ENCODE measurements at places on chromosomes 7 and 10.
A peak's percentile ranks its signal among the peaks of the same experiment; 100 is the strongest.

DNA sequence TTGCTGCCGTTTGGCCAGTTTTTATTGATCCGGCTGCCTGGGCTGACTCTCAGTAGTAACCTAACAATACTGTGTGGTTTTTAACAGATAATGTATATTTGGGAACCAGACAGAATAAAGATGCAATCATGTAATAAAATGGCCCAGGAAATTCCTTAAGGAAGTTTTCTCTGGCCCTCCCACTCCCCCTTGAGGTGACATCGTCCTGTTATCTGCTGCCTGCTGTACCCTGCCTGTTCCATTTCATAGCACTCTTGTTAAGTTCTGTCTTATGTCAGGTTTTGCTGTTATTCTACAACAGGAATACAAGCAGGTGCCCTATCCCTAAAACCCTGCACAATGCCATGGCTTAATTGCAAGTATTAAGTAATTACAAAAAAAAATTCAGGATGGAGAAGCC lies 12.5 kb downstream of the ITGB8 start:
- DNase-seq = no peak

GRCh38 chr7:39317896-39318295 lies 248.3 kb upstream of the YAE1 start:
- no peak for DNase-seq

DNA sequence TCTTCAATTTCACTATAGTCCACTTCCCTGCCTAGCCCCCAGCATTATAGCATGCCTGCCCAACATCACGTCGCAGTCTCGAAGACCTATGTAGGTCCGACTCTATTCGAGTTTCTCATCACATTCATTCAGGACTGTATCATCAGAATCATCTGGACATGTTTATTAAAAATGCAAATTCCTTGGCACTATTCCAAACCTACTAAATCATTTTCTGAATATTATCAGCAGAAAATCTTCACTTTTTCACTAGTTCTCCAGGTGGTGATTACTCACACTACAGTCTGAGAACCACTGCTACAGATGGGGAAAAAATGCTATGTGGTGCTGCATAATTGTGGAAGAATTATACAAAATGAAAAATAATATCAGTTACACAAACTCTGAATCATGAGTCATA lies 29.3 kb upstream of the ETV1 start:
- DNase-seq = no peak

DNA sequence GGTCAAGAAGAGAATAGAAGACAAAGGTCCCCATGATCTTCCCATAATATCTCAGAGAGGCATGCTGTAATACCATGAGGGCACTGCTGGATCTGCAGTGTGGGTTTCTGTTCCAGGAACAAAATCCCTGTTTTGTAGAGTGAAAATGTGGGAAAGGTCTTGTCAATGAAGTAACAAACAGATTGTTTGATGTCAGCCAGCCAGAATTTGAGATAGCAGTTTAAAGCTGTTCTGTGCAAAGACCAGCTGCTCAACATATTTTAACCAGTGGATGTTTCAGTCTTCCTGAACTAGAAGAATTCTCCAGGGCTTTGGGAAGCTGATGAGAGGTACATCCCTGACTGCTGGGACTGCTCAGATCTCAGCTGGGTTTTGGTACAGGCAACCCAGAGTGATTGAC lies 1012.5 kb downstream of the DNAJB9 start:
- DNase-seq = no peak

DNA sequence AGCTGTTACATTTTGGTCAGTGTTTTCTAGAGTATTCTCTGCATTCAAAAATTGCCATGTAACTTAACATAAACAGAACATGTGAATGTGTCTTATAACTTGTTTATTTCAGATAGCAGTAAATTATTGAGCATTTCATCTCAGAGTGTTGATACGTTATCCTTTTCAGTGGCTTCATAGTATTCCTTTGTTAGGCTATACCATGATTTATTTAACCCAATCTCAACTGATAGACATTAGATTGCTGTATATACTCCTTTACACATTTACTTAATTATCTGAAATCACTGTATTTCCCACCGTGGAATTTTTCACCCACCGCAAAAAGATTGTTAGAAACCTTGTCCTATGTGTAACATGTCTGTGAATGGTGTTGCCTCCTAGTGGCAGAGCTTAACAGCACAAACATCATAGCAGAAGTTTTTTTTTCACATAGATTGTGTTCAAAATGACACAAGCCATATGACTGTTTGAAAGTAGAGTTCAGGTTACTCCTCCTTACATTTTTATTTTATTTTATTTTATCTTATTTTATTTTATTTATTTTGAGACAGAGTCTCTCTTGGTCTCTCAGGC lies 21.4 kb downstream of the SLF2 start:
- DNase-seq = no peak

- no peak for DNase-seq
Observed at GRCh38 chr7:77667459-77668086, 28.7 kb upstream of the RSBN1L start.

DNA sequence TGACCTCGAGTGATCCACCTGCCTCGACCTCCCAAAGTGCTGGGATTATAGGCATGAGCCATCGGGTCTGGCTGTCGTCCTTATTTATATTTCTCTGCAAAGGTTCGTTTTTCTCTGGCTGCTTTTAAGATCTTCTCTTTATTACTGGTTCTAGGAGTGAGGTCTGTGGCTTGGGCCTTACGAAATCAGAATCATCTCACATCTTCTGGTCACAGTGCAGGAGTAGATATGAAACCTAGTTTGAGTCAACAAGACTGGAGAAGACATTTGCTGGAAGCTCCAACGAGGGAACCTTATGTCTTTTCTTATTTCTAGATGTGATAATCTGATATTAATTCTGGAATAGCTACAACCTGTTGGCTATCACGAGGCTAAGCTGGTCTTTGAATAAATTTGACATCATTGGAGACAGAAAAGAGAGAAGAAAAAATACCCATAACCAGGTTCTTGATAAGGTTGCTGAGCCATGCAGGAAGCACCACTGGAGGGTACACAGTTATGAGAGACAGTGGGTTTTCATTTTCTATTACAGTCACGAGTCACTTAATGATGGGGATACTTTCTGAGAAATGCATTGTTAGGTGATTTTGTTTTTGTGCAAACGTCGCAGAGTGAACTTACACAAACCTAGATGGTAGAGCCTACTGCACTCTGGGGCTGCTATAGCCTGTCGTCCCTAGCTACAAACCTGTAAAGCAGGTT lies 25.6 kb upstream of the IL15RA start:
- DNase-seq = no peak

DNA sequence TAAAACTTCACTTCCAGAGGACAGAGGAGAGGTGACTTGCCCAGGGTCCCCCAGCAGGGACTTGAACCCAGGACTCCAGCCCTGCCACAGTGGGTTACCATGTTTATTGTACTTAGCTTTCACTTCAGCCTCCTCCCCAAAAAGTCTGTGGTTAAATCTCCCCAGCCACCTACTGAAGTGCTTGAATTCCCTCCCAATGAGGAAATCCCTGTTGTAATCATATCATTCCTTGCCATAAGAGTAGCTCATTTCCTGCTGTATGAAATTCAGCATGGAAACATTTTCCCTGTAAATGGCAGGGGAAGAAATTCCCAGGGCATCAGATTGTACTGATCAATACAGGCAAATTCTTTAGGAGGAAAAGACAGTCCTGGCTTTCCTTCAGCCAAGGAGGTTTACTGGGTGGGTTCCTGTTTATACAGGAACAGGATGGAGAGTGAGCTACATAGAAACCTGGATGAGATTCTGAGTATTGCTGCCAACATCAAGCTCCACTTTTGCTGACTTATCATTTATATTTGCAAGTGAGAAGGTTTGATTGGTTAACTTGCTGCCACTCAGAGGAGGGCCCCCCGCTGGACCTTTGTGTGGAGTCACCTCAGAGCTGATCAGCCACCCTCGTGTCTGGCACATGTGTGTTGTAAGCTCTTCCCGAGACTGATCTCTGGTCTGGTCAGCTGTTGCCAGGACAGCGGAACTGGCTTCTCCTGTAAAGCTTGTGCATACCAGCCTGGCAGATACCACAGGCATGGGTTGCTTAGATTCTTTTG lies 16.4 kb upstream of the PDZD8 start:
- no peak for DNase-seq

GRCh38 chr10:10600004-10600403 lies 417.7 kb upstream of the CELF2 start:
- DNase-seq = no peak

GRCh38 chr7:137316648-137317353 lies 26.7 kb downstream of the PTN start:
- no peak for DNase-seq

- no peak for DNase-seq
Observed at GRCh38 chr7:77315182-77315591, 101.0 kb downstream of the GSAP start.

GRCh38 chr7:158111049-158111751 lies 476.4 kb downstream of the PTPRN2 start:
- peak; percentile 11 for DNase-seq

- no peak for DNase-seq
Observed at GRCh38 chr10:117268907-117269306, 28.0 kb downstream of the SLC18A2 start.

GRCh38 chr7:93985101-93985500 lies 19.1 kb downstream of the BET1 start:
- no peak for DNase-seq

DNA sequence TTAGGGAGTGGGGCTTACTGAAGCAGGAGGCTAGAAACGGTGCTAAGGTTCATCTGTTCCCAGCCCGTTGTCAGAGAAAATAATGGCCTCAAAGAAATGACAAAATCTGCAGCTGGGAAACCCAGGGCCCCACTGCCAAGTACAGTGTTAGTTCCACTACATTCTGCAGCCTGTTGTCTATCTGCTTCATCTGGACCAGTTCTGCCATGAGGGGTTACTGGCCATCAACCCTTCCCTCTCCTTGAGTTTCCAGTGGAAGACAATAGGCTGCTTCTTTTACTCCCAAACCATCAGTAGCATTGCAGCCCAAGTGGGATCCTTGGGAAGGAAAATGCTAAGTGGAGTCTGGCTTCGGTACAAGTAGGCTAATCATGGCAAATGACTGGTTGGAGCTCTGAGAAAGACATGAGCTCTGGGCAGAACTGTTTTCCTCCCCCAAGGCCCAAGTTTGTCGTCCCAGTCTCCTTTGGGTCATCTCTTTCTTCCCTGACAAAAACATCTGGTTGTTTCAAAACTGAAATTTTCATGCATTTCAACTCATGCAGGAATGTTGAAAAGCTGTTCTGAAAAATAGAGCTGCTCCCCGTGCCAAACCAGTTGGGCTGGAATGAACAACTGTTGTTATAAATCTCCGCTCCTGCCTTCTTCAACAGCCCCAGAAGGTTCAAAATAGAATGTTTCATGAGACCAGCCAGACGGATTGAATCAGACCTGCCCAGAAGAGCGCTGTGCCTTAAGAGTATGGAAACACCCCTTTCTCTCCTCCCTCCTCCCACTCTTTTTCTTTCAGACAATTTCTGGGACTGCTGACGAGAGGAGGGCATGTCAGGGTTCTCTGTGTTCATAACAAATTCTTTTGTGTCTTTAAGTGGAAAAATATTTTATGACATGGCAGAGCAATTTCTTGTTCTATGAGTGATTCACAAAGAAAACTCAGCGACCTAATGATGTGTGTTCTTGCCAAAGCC lies 116.6 kb downstream of the RAB18 start:
- DNase-seq = peak; percentile 63

DNA sequence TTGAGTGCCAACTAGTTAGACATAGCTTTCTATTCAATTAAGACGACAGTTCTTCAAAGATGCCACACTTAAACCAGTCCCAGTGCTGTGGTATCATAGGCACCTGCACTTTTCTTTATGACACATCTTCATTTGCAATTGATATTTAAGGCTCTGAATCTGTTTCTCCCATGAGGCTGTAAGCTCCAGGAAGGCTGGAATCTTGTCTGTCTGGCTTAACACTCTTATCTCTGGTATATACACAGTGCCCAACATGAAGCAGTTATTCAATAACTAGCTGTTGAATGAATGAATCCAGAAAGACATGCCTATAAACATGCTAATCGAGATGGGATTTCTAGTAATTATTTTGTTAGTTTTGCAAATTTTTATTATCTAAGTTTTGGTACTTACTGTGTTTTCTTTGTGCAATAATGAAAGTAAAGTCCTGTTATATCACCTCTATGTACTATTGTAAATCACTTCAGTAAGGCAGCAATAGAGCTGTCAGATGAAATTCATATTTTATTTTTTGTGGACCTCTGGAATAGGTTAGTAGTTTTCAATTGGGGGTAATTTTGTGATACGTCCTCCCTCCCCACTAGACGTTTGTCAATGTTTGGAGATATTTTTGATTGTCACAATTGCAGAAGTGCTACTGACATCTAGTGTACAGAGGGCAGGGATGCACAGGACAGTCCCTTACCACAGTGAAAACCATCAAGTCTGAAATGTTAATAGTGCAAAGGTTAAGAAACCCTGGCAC lies 51.3 kb upstream of the STEAP4 start:
- no peak for DNase-seq

DNA sequence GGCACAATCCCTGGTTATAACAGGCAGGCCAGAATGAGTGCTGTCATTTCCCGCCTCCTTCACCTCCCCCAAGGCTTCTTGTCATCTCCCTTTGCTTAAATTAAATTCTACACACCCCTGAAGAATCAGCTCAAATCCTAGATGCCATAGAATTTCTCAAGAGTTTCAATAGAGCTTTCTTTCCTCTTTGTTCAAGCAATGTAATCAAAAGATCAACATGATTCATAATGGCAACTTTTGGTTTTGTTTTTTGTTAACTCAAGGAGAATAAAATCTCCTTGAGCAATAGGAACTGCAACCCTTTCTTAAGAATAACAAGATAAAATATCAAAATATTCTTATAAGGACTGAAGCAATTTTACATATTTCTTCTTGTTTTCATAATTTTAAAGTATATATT lies 180.8 kb upstream of the CDK1 start:
- DNase-seq = no peak

GRCh38 chr10:25933653-25934608 lies at the start of gene MYO3A:
Gene MYO3A, plus strand, starts transcription at chr10:25934229. Its CDS starts 17,882 bp downstream, at chr10:25952111.
- DNase-seq = peak; percentile 6

GRCh38 chr10:22550732-22551131 lies 163.6 kb downstream of the PIP4K2A start:
- DNase-seq = peak; percentile 30

GRCh38 chr7:24786306-24786705 lies 29.0 kb upstream of the GSDME start:
- no peak for DNase-seq

- DNase-seq = no peak
Observed at GRCh38 chr7:96167424-96167823, 154.5 kb downstream of the SLC25A13 start.

- no peak for DNase-seq
Observed at GRCh38 chr7:45682836-45683555, 108.8 kb downstream of the ADCY1 start.

DNA sequence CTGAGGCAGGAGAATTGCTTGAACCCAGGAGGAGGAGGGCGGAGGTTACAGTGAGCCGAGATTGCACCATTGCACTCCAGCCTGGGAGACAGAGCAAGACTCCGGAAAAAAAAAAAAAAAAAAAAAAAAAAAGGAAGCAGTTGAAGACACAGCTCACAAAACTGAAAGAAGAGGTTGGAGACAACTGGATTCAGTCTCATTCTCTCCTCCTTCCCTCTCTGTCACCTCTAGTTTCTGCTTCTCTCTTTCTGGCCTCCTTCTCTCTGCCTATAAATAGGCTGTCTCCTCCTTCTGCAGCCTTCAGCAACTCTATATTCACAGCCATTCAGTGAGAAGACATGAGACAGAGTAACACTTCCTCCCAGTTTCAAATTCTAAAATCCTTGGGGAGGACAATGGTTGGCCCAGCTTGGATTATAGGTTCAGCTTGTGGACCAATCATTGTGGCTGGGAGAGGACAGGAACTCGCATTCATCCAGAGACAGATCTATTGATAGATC lies 125.6 kb upstream of the HABP2 start:
- DNase-seq = no peak

- DNase-seq = no peak
Observed at GRCh38 chr7:124761164-124761715, 4.4 kb downstream of the GPR37 start.

- no peak for DNase-seq
Observed at GRCh38 chr10:29590915-29591650, 43.7 kb downstream of the SVIL start.
